Right cardiac atrium (tissue), 5 donors: ENCODE measurements at places on chromosomes 16 and 17. TPM values are rescaled to one million over a fixed set of nuclear protein-coding genes. Genes with fewer than 3 reads are reported as not detected.

Gene PLLP
- polyA plus RNA-seq, result 11.8 TPM

Gene PRAC1
- not detected for polyA plus RNA-seq

Gene CX3CL1
- 22.9 TPM for polyA plus RNA-seq

Gene NPTX1
- polyA plus RNA-seq, result 0.02 TPM

Gene ZFP3
- 5.4 TPM for polyA plus RNA-seq

Gene VWA3A
- polyA plus RNA-seq, result 0.09 TPM

Gene MT1H
- polyA plus RNA-seq, result not detected

Gene CPHXL2
- polyA plus RNA-seq, result not detected

Gene BAHCC1
- polyA plus RNA-seq, result 8.7 TPM

Gene STH
- polyA plus RNA-seq, result not detected

Gene FAAP100
- polyA plus RNA-seq, result 13.0 TPM

DNA sequence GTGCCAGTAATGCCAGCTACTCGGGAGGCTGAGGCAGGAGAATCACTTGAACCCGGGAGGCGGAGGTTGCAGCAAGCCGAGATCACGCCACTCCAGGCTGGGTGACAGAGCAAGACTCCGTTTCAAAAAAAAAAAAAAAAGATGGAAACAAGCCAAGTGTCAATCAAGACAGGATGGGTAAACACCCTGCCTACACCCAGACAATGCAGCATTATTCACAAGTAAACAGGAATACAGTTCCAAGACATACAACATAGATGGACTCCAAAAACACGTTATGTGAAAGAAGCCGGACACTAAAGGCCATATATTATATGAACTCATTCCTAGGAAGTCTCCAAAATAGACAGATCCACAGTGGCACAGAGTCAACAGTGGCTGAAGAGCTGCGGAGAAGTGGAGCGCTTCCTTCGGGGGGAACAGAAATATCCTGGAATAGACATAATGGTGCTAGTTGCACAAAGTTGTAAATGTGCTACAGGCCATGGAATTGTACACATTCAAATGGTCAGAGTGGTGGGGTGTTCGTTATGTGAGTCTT lies 33.9 kb downstream of the ANKRD11 start:
- DNase-seq, result no peak

DNA sequence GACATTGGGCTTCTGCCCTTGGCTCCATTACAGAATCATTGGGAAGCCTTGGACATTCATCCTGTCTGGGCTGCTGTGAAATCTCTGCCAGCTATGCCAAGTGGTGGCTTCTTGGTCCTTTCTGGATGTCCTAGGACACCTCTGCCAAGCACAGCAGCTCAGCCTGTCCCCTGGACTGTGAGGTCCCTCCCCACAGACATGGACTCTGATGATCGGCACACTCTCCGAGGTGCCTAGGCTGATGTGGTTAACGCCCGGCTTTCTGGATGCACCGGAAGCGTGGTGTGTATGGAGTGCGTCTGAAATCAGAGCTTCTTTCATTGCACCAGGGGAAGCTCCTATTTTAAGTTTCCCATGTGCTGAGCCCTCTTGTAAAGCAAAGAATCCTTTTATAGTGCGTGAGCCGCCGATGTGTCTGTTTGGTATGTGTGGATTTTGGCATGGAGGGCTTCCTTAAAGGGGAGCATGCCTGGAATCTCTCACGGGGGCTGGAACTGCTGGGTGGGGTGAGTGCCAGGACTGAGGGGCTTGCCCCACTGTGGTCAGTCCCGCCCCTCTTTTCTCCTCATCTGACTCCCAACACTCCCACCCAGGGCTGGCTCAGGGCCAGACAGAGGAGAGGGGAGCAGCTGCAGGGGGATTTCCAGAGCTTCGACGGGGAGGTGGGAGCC lies 7.0 kb upstream of the ARHGAP23 start:
- DNase-seq, result peak; percentile 75

DNA sequence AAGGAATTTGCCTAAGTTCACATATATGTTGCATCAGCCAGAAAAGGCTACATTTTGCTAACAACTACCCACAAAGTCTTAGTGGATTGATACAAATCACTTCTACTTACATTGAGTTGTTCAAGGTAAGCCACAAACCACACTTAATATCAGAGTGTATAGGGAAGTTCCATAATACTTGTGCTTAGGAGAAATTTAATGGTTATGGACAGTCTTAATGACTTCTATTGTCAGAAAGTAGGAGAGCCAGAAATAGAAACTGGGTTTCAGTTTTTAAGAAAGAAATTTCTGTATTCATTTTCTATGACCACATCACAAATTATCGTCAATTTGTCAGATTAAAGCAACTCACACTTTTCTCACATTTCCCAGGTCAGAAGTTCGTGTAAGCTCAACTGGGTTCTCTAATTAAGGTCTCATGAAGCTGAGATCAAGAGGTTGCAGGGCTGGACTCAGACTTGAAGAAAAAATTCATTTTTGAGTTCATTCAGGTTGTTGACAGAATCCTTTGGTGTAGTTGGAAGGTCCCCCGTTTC lies 695.7 kb downstream of the CDH11 start:
- DNase-seq, result no peak

DNA sequence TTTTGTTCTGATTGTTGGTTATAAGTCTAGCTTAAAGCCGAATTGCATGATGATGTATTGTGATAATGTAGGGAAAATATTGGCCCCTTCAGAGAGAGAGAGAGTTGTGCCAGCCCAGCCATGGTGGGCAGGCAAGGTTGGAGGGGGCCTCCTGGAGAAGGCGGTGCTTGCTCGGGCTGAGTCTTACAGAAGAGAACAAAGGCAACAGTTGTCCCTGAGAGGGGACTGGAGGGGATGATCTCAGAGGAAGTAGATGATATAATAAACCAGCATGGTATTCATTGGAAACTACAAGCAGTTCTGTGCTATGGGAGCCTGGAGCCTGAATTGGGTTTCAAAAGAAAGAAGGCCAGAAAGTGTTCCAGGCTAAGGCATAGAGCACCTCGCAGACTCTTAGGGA lies 173.8 kb downstream of the RPTOR start:
- DNase-seq, result no peak

- peak; percentile 86 for DNase-seq
Measured at GRCh38 chr17:79046197-79046915, 22.4 kb downstream of the C1QTNF1 start.

- DNase-seq, result no peak
Measured at GRCh38 chr17:39922006-39922405, 3.6 kb upstream of the GSDMB start.

DNA sequence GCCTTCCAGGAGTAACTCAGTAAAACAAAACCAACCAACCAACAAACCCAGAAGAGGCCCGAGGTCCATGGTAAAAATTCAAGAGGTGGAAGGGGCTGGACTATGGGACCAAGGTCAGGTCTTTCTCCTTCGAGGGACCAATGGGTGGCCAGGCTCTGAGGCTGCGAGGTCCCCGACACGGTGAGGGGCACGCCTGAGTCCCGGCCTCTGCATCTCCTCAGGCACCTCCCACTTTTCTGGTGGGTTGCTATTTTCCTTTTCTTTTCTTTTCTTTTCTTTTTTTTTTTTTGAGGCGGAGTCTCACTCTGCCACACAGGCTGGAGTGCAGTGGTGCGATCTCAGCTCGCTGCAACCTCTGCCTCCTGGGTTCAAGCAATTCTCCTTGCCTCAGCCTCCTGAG lies 18.0 kb downstream of the CD7 start:
- peak; percentile 16 for DNase-seq

- peak; percentile 62 for DNase-seq
Measured at GRCh38 chr16:57893559-57894389, 77.2 kb downstream of the CNGB1 start.

GRCh38 chr16:89993971-89994370 lies 25.3 kb downstream of the DBNDD1 start:
- no peak for DNase-seq

GRCh38 chr17:76688165-76688622 lies 22.6 kb downstream of the MXRA7 start:
- DNase-seq, result peak; percentile 90

GRCh38 chr16:88593489-88593888 lies 23.3 kb downstream of the ZC3H18 start:
- DNase-seq, result no peak

DNA sequence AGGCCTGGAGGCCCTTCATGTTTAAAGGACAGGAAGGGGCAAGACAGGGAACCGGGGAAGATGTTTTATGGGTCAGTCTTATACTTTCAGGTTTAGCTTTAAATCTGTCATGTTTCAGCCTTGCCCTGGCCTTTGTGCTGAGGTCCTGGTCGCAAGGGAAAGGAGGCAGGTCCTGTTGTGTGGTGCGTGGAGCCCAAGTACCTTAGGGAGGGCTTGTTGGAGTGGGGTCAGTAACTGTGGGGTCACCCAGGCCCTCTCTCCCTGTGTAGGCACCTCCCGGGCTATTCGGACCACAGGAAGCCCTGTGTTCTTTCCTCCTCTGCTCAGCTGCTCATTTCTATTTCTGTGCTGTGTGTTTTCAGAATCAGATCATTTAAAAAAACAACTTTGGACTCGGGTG lies 42.7 kb downstream of the MPRIP start:
- no peak for DNase-seq

DNA sequence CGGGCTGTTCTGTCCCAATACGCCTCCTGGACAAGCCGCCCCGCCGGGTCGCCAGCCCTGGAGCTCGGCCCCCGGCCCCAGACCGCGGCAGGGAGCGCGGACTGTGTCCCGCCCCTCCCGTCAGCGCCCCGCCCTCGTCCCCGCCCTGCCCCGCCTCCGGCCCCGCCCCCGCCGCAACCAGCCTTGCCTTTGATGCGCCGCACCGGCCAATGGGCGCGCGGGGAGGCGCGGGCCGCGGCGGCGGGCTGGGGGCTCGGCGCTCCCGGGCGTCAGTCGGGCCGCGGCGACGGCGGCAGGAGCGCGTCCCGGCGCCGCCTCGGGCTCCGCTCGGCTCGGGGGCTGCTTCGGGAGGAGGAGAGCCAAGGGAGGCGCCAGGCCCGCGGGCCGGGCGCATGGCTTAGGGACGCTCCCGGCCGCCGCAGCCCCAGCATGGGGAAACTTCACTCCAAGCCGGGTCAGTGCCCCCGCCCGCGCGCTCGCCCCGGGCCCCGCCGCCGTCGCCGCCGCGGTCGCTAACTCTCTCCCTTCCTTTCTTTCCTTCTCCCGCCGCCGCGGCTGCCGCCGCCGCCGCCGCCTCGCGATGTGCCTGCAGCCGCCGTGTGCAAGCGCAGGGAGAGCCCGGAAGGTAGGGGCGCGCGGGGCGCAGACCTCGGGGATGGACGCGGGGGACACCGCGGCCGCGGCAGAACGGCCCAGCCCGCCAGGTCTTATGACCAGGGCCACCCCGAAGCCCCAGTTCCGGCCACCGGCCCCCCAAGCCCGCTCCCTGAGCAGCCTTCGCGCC lies at the start of gene NKD1:
TSS of gene NKD1 (plus strand) at position 272 of the 784 bp plus-strand sequence. CDS start at position 430, 158 bp downstream.
- DNase-seq, result peak; percentile 87

GRCh38 chr16:67026570-67026969 lies 2.4 kb upstream of the CBFB start:
- no peak for DNase-seq

DNA sequence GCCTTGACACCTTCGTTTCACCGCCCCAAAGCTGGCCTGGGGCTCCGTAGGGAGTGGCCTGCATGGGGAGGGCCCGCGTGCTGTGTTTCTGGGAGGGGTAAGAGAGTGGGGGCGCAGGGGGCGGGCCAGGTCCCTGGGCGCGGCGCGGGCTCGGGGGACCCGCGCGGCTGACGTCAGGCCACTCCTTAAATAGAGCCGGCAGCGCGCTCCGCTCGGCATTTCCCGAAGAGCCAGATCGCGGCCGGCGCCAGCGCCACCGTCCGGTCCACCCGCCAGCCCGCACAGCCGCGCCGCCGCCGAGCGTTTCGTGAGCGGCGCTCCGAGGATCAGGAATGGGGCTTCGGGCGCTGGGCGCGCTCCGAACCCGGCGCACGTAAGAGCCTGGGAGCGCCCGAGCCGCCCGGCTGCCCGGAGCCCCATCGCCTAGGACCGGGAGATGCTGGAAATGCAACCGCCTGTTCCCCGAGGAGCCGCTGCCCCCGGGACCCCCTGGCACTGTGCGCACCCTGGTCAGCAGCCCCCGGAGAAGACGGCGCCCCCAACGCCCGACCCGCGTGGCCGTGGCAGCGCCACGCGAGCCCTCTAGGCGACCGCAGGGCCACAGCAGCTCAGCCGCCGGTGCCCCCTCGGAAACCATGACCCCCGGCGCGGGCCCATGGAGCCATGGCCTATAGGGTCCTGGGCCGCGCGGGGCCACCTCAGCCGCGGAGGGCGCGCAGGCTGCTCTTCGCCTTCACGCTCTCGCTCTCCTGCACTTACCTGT lies at the start of gene HS3ST2:
TSS of gene HS3ST2 (plus strand) at position 215 of the 763 bp plus-strand sequence. CDS start at position 664, 449 bp downstream.
- peak; percentile 72 for DNase-seq

DNA sequence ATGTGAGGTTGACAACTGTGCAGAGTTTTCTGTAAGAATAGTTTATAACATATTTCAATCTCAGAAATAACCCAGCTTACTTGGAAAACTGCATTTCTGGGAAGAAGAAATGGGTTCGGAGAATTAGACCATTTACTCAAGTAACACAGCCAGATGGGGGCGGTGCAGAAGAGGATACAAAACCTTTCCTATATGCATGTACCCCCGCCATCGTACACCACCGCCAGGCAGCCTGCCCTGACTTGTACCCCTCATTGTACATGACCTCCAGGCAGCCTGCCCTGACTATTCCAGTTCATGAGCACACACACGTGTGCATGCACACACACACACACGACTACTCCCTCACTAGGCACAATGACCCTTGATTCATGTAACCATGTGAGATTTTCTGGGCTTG lies 154.0 kb downstream of the C16orf78 start:
- no peak for DNase-seq

GRCh38 chr16:88815901-88816589 lies 4.3 kb upstream of the APRT start:
- DNase-seq, result no peak

DNA sequence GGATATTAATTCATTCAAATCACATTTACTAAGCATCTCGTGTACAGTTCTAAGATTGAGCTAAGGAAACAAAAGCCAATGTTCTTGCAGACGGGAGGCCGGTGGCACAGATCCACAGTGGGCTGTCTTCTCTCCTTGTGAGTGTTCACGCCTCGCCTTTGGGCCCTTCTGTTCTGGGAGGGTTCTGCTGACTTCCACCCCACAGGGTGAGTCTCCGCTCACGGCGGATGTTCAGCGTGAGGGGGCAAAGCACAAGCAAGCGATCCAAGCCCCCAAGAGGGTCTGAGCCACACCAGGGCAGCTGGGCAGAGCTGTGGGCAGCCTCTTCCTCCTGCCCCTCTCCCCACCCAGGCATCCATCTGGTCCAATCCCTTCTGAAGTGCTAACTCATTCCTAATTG lies 84.3 kb upstream of the DOC2B start:
- peak; percentile 87 for DNase-seq

DNA sequence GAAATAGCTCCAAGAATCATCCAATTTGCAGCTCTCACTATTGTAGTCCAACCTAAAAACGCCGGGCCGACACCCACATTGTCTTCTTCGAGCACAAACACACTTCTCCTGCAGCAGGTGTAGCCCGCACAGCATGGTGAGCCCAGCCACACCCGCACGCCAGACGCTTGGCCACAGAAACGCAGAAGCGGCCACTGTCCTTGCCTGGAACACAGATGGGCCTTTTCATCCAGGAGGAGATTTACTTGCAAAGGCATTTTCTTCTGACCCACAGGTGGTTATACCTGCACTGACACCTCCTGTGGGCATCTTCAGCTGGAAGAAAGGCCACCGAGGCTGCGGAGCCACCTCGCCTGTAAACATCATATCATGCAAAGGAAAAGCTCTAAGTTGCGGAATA lies 98.4 kb downstream of the ADCY9 start:
- no peak for DNase-seq

- no peak for DNase-seq
Measured at GRCh38 chr16:89536886-89537548, 23.5 kb upstream of the RPL13 start.
